Tongue (tissue), 3 donors: ENCODE measurements at places on chromosomes 3 and 15.

DNA sequence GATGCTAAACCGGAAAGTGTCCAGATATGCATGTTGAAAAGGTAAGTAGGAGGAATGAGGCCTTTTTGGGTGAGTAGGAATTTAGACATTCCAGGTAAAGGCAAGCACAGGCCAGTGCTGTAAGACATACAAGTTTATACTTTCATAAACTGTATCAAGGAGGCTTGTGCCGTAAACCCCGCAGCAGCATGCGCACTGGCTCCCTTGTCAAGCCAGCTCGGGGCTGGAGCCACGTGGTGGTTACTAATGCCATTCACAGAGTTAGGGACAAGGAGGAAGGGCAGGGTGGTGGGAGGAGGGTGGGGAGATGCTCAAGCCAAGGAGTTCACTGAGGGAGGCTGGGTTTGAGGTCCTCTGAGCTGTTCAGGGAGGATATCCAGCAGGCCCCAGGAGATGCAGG is 35.8 kb downstream of the PLD1 start:
- DNase-seq: no peak

DNA sequence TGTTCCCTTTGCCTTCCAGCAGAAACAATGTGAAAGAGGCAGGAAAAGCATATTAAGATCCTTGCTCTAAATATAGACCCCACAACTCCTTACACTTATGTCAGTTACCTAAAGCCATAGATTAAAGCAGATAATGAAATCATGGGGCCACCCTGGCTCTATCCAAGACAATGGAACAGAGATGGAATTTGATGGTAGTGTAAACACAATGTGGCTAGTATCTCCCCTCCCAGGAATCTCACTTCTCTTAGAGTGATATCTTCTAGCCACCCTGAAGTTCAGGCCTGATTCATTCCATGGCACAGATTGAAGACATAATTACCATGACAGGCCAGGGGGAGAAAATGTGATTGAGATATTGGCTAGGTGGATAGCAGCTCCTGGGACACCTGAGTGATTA is 32.6 kb downstream of the GALNT15 start:
- no peak for DNase-seq

GRCh38 chr3:126375835-126376331 is 18.7 kb upstream of the KLF15 start:
- DNase-seq: no peak

DNA sequence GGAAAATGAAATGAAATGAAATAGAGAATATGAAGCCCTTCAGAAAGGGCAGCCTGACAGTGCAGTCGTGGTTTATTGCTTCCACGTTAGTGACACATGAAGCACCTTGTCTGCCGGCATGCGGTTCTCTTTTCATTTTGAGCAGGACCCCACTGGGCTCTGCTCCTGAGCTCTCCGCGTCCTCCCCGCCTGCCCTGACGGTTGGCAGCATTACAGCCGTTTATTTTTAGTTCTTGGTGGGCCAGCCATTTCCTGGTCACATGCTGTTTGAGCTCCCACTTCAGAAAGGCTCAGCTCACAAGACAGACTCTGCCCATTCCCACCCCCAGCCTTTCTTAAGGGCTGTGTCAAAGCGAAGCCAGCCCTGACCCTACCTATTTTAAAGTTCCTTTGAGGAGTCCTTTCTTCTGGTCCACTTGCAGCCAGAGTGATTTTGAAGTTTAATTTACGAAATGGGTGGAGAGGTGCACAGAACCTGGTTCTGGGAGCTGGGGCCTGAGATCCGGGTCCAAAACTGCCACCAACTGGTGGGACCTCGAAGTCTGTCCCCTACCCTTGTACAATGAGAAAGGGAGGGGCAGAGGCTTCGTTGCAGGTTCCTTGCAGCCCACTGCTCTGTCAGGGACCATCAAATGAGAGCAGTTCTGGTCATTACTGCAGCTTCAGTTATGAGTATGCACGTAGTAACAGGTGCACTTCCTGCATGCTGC is 60.1 kb downstream of the MGLL start:
- peak; percentile 87 for DNase-seq

GRCh38 chr15:51155891-51156290 is 61.2 kb upstream of the TNFAIP8L3 start:
- peak; percentile 88 for DNase-seq

- peak; percentile 63 for DNase-seq
Observed at GRCh38 chr3:71444028-71444860, 139.3 kb downstream of the FOXP1 start.

- no peak for DNase-seq
Observed at GRCh38 chr3:178195824-178196223, 340.4 kb upstream of the KCNMB2 start.

DNA sequence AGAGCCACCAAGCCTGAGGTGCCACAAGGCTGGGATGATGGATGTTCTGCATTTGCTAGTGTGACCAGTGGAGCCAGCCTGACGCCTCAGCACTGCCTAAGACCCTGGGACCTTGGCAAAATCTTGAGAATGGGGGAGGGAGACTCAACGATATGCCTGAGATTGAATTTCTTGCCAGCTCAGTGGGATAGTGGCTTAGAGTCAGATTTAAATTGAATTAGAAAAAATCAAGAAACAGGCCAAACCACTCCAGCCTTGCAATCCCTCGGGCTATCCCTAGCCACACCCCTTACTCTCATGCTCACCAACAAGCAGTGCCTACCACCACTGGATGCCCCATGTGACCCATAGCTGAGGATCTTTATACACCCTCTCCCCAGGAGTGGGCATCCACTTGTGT is 18.7 kb upstream of the PDE8A start:
- DNase-seq: no peak

DNA sequence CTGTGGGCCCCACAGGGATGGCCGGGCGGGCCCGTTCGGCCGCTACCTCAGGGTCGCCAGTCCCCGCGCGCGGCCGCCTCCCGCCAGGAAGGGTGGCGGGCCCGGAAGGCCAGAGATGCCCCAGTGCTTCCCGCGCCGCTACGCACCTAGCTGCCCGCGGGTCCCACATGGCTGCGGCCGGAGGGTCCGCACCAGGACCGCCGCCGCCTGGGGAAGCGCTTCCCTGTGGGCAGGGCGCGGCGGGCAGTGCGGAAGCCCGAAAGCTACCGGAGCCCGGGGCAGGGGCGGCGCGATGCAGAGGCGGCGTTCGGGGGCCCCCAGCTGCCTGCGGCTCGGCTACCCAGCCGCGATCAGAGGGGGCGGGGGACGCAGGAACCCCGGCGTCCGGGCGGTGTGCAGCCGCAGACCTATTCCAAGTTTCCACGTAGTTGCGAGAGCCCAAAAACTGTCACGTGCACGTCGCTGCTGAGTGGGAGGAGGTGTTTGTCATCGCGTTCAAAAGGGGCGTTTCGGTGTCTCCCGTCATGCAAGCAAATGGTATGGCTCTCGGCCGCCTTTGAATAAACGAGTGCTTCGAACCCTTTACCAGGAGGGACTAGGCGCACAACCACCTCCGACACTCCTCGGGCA is at the start of gene TRANK1:
TRANK1 (minus strand) TSS at position 414 of the 630 bp plus-strand sequence; CDS start at position 169, 245 bp downstream.
- peak; percentile 78 for DNase-seq

DNA sequence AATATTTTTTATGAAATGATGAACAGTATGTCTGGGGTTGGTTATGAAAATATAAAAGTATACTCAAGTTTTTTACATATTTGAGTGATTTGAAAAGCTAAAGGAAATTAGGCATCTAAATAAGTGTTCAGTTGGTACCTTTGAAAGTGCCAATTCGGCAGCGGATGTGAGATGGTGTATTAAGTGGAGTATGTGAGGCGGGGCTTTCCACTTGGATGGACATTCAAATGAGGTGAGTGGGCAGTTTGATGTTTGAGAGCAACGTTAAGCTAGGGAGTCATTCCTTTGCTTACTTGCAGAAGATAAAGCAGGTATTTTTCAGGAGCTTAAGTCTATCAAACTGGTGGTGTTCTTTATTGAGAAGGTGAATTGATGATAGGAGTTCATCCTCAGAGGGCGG is 189.0 kb upstream of the GOLIM4 start:
- DNase-seq: no peak

- no peak for DNase-seq
Observed at GRCh38 chr3:123533554-123534159, 51.2 kb downstream of the HACD2 start.

DNA sequence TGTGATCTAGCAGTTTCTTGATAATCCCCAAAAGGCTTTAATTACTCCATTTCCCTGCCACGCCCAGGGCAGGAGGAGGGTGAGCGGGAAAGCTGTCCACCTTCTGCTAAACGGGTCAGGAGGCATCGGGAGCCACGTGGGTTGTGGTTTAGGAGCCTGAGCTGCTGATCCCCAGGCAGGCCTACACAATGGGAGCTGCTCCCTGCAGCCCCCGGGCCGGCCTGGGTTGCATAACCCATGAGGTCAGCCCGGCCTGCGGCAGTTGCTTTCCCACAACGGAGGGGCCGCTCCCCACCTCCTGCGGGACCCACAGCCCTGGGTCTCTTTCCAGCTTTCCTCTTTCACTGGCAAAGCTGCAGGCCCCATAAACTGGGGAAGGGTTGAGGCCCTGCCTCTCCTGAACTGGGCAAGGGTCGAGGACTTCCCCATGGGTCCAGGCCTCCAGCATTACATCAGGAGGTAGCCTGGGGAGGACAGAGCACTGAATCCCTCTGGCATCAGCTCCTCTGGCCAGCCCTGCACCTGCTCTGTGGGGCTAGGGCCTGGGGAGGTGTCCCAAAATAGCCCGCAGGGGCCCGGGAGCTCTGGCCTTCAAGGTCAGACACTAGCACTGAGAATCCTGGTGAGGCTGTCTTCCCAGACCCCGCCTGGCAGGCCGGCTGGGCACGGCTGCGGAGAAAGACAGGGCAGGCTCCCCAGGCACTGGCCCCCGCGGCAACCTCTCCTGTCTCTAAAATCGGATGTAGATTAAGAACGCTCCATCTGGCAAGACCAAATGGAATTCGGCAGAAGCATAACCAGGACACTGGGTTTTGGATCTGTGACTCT is 47.3 kb downstream of the ZDHHC19 start:
- DNase-seq: peak; percentile 60

DNA sequence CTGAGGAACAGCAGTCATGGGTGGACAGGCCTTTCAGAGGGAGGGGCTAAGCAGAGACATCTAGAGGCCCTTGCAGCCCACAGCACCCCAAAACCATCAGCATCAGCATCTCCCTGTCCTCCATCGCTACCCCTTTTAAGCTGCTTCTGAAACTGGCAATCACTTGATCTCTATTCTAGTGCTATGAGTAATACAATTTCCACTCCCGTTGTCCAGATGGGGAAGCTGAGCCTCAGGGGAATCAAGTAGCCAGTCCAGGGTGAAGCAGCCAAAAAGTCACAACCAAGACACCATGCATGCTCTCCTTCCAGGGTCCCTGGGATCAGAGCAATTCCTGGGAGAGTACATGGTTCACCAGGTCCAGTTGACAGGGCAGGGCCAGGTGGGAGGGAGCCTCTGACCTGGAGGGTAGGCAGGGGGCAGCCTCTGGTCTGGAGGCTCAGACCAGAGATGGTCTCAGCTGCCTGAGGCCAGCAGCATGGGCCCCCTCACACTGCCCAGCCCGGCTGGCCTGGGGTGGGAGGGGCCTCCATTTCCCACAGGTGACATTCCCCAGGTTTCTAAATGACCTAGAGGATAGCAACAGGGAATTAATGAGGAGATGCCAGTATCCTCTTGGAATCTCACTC is 30.0 kb downstream of the KLHL25 start:
- no peak for DNase-seq

DNA sequence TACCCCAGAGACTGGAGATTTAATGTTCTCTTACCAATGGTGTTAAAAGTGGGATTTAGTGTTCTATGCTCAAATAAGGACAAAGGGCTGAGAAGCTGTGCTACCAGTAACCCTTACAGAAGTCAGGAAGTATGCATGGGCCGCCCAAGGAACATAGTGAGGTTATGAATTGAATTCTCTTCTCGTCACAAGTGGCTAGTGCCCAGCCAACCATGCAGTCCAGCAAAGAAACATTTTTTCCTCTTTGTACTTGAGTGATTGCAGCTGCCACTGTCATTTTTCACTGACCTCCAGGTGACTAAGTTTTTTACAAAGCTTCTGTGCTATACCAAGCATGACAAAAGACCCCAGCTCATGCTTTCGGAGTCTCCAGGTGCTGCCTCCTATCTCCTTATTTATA is 110.6 kb upstream of the DCBLD2 start:
- DNase-seq: no peak

- DNase-seq: no peak
Observed at GRCh38 chr15:68641376-68641775, 62.6 kb downstream of the CORO2B start.

- no peak for DNase-seq
Observed at GRCh38 chr3:12318758-12319621, 30.1 kb downstream of the PPARG start.

GRCh38 chr15:68326711-68327354 is 49.3 kb downstream of the FEM1B start:
- DNase-seq: no peak

- no peak for DNase-seq
Observed at GRCh38 chr3:85337895-85338294, 379.1 kb downstream of the CADM2 start.

DNA sequence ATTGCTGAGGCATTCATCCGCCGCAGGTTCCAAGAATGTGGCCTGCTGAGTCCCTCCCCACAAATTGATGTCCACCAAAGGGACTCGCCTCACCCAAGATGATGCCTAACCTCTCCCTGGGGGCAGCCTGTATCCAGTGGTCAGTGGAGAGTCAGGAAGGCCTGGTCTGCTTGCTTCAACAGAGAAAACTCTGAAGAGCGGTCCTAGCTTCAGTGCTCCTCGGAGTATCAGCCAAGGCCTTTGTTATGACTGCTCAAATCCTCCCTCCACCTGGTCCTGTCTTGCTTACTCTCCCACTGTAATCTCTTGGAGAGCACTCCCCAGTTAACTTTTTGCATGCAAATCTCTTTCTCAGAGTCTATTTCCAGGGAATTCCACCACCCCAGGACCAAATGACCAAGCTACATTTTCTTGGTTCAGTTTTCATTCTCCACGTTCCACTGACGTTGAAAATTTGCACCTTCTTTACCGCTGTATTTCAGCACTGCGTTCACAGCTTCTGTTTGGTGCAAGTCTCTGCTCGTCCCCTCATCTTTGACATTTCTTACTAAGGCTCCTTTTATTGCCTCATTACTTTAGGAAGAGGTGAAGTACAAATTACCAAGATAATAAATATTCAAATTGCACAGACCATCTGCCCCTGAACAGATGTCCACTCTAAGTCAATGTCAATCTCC is 22.3 kb downstream of the CMTM7 start:
- no peak for DNase-seq

GRCh38 chr15:72231833-72232478 is 966 bp upstream of the PKM start:
- DNase-seq: peak; percentile 72

DNA sequence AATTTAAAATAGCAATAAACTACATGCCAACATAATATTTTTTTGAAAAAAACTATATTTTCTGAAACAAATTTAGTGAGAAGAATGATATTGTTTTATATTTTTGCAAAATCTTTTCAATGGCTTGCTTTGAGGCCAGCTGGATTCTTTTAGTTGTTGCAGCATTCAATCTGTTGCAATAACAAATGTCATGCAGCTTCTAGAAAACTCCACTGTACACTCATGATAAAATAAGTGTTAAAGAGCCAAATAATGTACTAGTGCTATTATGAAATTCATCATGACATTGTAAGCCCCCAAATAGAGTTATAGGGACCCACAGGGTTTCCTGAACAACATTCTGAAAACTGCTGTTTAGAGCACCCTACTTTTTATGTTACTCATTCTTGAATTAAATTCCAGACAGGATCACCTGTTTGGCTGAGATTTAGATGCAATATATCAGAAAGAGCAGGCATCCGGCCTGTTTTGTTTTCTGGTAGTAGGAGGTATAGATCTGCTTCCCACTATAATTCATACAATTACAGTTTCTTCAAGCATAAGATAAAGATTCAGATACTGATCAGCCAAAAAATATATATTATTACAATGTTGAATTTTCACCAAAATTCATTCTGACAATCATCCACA is 703.0 kb upstream of the ZNF385D start:
- no peak for DNase-seq

GRCh38 chr3:3109407-3110298 is 521 bp downstream of the IL5RA start:
- no peak for DNase-seq

- DNase-seq: no peak
Observed at GRCh38 chr3:183370391-183370790, 58.0 kb downstream of the MCF2L2 start.
